Activated CD8-positive, alpha-beta T cell treated with anti-CD3 and anti-CD28 coated beads, Interleukin-2, amount 10 ng/mL, durations not matched to agents 7 days and 5 days (primary cell): ENCODE measurements at places on chromosomes 4 and X. TPM values are rescaled to one million over a fixed set of nuclear protein-coding genes. Genes with fewer than 3 reads are reported as not detected.

GRCh38 chr4:98181809-98182208 lies 38.5 kb upstream of the STPG2 start:
- DNase-seq, result no peak

DNA sequence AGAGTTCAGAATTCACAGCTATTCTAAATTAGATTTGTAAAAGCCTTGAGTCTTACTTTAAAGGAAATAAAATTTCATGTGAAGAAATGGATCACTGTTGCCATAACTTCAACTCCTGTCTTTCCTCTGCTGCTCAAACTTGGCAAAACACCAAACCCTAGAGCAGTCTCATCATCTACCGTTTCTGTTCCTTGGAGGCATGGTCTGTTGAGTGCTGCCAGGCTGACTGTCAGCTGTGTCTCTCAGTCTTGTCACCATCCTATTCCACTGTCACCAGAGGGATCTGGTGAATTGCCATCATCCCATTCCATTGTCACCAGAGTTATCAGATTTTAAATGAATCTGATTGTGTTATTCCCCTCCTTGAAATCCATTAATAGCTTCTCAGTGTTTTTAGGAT lies 55.6 kb downstream of the STIM2 start:
- no peak for DNase-seq

DNA sequence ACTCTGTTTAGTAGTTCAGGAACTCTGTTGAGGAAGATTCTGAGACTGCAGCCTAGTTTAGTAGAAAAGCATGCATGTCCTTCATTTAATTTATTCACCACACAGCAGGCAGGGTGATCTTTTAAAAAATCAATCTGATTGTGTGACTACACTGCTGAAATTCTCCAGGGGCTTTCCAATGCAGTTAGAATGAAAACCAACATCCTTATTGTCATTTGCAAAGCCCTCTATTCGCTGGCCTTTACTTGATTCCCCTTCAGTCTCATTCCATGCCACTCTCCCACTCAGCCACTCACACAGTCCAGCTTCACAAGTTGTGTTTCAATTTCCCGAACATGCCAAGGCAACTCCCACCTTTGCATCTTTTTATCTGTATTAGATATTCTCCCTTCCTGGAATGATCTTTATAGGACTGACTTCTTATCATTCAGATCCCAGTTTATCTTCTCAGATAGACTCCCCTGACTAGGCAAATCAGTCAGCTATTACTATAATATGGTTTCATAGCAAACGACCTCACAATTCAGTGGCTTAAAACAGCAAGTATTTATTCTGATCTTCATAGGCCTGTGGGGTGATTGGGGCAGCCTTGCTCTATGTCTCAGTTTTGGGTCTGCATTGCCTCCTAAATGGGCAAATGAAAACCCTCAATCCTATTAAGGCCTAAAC lies 21.3 kb upstream of the FTHL17 start:
- DNase-seq, result no peak

CT83 gene
- total RNA-seq, result not detected

GRCh38 chrX:17095161-17095560 lies 148.7 kb downstream of the REPS2 start:
- no peak for DNase-seq

- DNase-seq, result peak; percentile 55
Observed at GRCh38 chr4:18689308-18690115, 668.0 kb upstream of the LCORL start.

- no peak for DNase-seq
Observed at GRCh38 chr4:17427991-17428390, 83.9 kb downstream of the QDPR start.

DNA sequence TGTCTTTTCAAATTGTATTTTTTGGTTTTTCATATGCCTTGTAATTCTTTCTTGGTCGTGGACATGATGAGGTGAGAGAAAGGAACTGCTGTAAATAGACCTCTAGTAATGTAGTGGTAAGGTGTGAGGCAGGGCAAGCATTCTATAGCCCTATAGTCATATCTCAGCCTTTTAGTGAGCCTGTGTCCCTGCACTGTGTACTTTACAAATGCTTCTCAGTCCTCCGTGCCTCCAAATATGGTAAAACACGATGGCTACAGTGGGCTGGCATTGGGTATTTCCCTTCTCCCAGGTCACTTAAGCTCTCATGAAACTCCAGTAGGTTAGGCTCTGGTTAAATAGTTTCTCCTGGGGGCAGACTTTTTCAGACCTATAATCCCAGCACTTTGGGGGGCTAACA lies 57.9 kb upstream of the PLS3 start:
- no peak for DNase-seq

- peak; percentile 83 for DNase-seq
Observed at GRCh38 chr4:38132107-38132673, 172.0 kb downstream of the PTTG2 start.

DNA sequence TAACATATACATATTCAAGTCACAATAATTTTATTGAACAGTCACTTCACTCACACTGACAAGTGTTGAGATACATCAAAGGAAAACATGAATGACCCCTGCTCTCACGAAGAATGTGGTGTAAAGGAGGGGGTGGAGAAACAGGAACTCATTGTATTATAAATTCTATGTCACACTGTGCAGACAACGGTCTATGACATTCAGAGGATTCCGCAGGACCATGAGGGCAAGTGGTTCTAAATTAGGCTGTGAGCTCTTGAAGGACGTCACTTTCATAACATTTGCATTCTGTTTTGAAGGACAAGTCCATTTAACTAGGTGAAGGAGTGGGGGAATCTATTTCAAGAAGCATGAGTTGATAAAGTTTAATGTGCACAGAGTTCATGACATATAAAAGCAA lies 415.2 kb upstream of the HS3ST1 start:
- DNase-seq, result no peak

DNA sequence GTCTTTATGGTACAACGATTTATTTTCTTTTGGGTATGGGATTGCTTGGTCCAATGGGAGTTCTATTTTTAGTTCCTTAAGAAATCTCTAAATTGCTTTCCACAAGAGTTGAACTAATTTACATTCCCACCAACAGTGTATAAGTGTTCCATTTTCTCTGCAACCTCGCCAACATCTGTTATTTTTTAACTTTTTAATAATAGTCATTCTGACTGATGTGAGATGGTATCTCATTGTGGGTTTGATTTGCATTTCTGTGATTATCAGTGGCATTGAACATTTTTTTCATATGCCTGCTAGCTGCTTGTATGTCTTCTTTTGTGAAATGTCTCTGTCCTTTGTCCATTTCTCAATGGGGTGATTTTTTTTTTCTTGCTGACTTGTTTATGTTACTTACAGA lies 42.8 kb downstream of the UCHL1 start:
- no peak for DNase-seq

DNA sequence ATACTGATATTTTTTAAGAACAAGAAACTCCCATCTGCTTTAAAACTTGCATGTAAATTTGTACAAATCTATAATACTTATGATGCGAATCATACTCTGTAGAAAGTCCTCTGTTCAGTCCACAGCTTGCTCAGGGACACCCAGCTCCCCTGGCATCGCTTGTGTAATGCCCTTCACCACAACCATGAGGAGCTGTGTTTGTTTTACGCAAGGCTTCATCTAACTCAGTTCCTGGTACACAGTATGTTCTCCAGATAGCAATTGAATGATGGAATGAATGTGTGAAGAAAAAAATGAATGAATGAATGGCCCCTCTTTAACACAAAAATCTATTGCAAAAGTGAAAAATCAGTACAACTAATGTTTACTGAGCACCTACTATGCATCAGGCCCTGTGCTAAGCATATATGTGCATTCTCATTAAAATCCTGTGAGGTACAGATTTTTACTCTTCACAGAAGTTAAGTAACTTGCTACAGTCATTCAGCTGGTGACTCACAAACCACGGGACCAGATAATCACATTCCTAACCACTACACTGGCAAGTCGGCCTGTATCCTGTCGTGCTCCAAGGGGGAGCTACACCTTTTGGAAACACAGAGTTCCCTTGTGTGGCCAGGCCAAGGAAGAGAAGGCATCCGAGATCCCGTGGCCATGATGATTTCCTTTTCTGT lies 58.7 kb upstream of the KDR start:
- DNase-seq, result no peak

PNMA5 gene
- not detected for total RNA-seq

EDNRA gene
- not detected for total RNA-seq

DNA sequence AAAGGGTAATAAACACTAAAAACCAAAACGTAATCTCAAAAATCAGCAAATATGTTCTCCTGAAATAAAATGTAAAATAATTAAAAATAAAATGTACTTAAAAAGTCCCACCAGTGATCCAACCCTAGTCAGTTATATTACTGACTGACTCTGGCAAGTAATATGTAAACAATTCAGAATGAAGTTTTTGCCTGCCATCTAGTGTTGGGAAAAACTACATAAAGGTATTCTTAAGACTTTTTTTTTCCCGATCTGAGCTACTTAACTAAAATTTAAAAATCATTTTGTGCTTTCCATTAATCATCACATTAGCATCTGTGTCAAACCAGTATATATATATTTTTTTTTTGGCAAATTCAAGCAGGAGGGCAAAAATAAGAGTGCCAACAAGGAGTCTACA lies 24.0 kb downstream of the RCHY1 start:
- no peak for DNase-seq

GNL3L gene
- total RNA-seq, result 57.7 TPM

GRCh38 chrX:51215266-51215665 lies 117.4 kb upstream of the NUDT10 start:
- DNase-seq, result no peak

FAM9C gene
- not detected for total RNA-seq

- no peak for DNase-seq
Observed at GRCh38 chr4:99201690-99202089, 17.4 kb downstream of the ADH6 start.

- peak; percentile 40 for DNase-seq
Observed at GRCh38 chr4:4260185-4260751, 12.2 kb upstream of the TMEM128 start.

UGT2B11 gene
- total RNA-seq, result not detected

DNA sequence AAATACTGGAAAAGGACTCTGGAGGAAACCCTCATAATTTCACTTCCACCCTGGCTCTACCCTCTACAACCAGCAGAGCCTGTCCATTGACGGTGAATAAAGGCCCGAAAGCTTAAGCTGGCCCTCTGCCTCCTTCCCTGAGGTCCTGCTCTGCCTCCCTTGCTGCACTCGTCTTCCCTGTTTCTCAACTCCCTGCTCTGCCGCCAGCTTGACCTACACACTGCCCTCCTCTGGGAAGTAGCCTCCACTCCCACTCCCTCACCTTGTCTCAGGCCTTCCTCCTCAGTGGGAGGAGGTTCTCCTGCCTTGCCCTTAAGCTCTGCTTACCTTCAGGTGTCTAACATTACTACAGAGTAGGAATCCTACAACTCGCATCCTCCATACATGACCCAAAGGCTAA lies 608.6 kb upstream of the NR3C2 start:
- DNase-seq, result no peak

GPRASP1 gene
- 1.3 TPM for total RNA-seq

ZAR1 gene
- total RNA-seq, result not detected

DNA sequence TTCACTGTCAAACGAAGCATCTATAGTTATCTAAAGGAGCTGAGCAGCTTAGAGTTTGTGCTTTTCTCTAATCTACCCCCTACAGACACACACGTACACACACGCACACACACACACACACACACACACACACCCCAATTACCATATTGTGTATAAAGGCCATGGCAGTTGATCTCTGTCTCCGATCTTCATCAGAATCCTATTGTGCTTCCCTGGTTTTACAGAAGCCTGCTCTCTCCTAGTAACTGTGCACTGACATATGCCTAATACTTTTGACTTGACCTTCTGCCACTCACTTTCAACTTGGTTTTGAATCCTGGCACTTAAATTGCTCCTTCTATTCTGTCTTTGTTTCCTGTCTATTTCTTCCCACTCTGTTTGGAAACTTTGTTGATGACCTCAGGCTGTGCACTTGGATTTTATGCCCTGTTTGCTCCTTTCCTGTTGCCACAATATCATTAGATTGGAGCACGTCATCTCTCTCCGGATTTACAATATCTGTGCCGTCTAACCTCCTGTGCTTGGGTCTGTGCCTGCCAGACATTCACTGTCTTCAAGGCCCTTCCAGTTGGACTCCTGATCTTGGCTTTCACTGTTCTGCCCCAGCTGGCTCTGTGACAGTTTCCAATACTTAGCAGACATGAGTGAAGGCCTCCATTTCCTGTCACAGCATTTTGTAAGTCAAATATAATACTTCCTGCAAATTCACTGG lies 928.1 kb downstream of the FAT4 start:
- DNase-seq, result no peak

GRCh38 chr4:105495667-105496066 lies 21.8 kb upstream of the PPA2 start:
- DNase-seq, result no peak

DNA sequence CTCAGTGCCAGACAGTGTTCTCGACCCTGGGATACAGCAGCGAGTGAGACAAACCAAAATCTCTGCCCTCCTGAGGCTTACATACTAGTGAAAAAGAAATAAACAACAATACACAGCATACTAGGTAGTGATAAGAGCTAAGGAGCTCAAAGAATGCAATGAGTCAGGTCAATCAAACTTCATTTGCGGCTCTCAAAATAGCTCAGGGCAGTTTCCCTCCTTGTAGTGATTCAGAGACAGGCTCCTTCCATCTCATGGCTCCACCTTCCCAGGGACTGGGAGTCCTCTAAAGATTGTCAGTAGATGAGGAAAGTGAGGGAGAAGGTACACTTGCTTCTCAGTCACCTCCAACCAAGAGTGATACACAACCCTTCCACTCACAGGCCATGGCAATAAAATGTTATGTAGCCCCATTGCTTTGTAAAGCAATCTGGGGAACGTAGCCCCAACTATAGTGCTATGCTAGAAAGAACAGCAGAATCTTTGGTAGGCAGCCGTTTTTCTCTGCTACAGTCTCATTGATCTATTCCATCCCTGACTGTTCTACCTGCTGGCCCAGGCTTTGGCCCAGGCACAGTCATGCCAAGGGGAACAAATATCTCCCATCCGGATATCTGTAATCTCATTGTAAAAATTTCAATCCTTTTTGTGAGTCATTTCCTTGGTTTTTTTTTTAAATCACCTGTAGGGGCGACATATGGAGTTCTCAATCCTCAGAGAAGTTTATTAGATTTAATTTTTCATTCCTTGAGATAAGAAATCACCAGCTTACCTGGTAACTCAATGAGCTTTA lies 183.1 kb upstream of the S100G start:
- no peak for DNase-seq

COX18 gene
- 14.7 TPM for total RNA-seq

GRCh38 chr4:173522160-173522950 lies 7.7 kb downstream of the HAND2 start:
- peak; percentile 33 for DNase-seq

DNA sequence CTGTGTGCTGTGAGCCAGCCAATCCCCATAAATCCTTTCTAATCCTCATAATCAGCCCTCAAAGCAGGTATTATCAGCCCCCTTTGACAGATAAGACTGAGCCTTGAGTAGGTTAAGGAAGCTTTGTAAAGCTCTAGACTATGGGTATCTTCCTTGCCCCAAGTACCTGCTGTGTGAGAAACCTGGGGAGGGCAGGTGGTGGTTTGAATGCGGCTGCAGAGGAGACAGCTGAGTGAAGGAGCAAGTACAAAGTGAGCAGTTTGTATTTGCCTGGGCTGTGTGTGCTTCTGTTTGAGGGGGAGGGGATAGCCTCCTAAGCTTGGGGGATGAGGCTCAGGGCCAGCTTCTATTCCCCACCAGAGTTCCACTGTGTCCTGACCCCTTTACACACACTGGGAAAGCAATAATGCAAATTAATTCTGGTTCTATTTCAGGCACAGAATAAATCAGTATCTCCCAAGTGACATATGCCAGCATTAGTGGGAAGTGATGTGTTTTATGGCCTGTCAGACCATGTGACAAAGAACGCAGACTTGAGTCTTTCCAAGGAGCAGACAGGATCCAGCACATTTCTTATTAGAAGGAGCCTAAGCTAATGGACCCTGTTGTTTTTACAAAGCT lies 63.5 kb downstream of the EVC start:
- no peak for DNase-seq
